Astrocyte of the hippocampus (primary cell): ENCODE measurements at places on chromosomes 11 and 22.

- DNase-seq: no peak
Observed at GRCh38 chr22:27422442-27422841, 379.1 kb downstream of the MN1 start.

DNA sequence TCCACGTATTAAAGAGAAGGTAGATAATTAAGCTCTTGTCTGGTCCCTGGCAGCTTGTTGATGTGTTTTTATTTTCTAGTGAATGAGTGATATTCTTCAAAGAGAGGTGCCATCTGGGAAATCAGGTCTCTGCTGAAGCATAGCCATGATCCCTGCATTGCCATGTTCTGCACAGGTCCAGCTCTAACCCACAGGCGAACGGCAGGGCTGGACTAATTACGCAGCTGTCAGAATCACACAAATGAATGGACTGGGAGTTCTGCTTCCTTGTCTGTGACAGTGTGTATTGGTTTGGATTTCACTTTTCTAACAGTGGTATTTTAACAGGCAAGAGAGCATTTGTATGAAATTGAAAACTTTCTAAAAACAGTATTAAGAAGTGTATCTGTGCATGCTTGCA lies 235.6 kb downstream of the FAT3 start:
- DNase-seq: no peak

DNA sequence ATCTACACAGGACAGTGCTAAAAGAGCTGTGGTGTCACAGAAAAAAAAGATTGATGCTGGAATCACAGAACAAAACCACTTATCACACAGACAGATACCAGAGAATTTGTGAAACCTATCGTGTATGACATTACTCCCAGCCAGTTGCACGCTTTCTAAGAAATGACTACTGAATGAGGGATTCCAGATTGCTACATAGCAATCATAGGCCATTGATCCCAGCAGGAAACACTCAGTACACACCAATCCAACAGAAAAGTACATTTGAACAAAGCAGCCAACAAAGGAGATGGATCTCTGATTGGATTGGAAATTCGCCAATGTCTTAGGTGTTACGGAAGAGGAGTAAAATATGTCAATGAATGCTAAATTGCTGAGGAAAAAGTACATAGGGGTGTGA lies 4.8 kb upstream of the OR8H1 start:
- no peak for DNase-seq

- DNase-seq: no peak
Observed at GRCh38 chr22:26485806-26486390, 2.2 kb downstream of the SRRD start.

- DNase-seq: no peak
Observed at GRCh38 chr22:22410677-22411076, 97.9 kb downstream of the ZNF280B start.

- peak; percentile 63 for DNase-seq
Observed at GRCh38 chr11:125410091-125410490, 86.0 kb downstream of the FEZ1 start.

DNA sequence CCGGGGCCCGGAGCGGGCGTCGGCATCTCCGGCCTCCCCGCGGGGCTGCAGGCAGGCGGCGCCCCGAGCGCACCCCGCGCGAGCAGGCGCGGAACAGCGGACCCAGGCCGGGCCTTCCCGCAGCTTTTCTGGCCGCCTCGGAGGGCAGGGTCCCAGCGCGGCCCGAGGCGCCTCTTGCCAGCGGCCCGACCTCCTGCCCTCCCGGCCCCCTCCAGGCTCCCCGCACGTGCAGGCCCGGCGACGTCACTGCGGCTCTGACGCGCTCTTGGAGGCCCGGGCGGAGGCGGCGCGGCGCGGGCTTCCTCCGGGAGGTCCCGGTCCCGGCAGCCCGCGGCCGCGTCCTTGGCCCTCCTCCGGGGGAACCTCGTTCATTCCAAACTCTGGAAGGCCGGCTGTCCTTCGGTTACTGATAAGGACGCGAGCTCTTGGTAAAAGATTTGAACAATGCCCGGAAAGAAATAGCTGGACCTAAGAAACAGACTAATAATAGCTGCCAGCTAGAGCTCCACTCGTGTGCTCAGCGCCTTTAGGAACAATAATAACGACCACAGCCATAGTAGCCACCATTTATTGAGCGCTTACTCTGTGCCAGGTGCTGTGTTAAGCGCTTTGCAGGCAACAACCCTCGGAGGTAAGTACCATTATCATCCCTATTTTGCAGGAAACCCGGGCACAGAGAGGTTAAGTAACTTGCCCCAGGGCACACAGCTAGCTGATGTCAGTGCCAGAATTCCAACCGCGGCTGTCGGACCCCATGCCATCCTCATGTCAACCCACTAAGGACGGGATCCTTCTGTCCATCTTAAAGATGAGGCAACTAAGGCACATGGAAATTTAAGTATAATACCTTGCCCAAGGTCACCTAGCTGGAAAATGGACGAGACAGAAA lies 39.1 kb upstream of the CREB3L1 start:
- DNase-seq: peak; percentile 82

- no peak for DNase-seq
Observed at GRCh38 chr11:64998690-64999431, 2.1 kb upstream of the BATF2 start.

DNA sequence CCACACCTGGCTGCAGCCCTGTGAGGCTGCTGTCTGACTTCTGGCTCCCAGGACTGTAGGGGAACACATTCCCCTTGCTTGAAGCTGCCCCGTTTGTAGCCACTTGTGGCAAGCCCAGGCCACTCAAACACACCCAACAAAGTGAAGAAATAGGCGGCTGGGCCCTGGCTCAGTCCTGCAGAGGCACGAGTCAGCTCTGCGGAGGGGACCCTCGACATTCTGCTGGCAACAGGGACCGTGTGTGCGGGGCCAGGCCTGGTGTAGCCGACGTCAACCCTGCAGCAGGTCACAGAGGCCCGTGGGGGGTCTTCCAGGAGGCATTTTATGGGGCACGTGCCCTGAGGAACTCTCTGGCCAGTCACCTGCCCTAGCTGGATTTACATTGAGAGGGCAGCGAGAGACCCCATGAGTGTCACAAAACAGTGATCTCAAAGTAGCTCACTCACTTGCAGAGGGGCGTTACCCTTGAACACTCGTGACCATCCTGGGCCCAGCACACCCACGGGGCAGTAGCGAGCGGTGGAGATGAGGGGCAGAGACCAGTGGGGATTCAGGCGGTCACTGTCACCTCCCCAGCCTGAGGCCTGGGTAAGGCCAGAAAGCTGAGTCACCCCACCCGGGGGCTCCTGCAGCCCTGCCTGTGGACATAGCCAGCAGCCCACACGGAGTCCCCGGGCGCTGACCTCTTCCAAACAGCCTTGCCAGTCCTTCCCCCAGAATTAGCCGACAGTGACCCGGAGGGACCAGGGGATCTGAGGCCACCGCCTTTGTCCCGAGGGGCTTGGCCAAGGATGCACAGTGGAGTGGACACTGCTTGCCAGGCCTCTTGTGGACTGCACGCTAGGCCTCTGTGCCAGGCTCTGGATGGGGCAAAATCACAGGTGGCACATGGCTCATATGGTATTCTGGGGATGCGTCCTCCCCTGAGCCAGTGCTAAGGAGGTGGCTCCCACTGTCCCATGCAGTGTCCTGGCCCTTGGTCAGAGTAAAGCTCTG lies 139.5 kb downstream of the CTTN start:
- DNase-seq: no peak

DNA sequence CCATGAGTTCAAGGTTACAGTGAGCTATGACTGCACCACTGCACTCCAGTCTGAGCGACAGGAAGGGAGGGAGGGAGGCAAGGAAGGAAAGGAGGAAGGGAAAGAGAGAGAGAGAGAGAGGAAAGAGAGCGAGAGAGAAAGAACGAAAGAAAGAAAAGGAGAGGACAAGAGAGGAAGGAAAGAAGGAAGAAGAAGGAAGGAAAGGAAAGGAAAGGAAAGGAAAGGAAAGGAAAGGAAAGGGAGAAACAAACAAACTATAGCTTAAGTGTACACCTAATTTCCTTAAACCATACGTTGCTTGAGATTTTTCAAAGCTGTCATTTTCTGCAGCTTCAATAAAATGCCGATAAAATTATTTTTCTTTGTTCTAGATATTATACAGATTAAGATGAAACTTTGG lies 80.2 kb upstream of the APOA1 start:
- DNase-seq: no peak

- DNase-seq: no peak
Observed at GRCh38 chr11:129012880-129013279, 70.2 kb upstream of the TP53AIP1 start.

DNA sequence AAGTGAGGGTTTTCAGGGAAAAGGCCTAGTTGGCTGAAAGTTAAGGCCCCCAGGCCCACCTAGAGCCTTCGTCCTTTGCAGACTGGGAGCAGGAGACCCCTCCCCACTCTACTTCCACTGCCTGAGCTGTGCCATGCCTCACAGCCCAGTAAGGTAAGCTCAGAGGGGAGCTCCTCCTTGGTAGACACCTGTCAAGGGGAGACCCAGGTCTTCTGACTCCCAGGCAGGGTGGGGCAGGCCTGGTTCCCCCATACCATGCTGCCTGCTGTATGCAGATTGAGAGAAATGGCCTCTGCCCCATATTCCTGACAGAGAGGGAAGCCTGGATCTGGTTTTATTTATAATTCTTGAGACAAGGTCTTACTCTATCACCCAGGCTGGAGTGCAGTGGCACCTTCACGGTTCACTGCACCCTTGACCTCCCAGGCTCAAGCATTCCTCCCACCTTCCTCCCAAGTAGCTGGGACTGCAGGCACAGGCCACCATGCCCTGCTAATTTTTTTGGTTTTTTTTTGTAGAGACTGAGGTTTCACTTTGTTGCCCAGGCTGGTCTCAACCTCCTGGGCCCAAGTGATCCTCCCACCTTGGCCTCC lies 697 bp downstream of the RAB36 start:
- no peak for DNase-seq

- DNase-seq: no peak
Observed at GRCh38 chr22:36295247-36295646, 42.3 kb downstream of the APOL1 start.

- DNase-seq: no peak
Observed at GRCh38 chr11:116881143-116881542, 43.7 kb upstream of the APOA1 start.

DNA sequence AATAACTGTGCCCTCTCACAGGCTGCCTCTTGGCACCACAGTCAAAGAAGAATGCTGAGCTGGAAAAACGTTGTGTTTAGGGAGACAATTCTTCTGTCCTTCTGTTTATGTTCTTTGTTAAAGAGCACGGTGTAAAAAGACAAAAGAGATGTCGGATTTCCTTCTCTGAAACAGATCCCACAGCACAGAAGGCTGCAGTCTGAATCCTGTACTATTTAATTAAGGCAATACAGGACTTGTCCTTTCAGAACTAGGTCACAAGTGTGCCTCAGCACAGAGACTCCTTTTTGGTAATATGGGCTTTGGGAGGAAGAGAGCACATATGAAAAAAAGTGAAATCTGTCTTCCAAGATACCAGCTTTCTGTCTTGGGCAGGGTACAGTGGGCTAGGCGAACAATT lies 201.2 kb downstream of the NTM start:
- DNase-seq: no peak

GRCh38 chr11:7587712-7588111 lies 73.9 kb downstream of the PPFIBP2 start:
- DNase-seq: no peak

- no peak for DNase-seq
Observed at GRCh38 chr11:57484141-57484710, 23.9 kb downstream of the RTN4RL2 start.

DNA sequence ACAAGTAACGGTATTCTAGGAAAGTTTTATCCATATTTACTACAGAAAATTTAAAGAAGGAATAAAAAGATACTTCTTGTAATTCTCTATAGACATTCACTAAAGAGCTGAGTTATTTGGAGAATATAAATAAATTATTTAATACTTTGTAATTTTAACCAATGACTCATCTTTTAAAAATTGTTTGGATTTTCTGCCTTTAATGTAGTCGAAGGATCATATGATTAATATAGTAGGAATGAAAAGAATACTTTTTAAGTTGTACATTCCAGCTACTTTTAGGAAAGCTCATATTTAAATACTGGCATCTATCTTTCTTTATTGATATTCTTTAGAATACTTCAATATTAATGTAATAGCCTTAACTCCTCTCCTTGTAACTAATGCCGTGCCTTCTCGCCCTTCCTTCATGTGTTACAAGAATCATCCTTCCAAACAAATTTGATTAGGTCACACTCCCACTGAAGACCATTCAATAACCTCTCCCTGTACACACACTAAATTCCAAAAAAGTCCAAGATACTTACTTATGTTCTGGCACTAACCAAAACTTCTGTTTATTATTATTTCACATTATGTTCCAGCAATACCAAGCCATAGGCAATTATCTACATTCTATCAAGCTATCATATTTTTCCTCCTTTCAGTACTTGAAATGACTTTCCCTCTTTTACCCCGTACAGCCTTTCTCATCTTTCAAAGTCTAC lies 501.9 kb downstream of the CNTN5 start:
- peak; percentile 7 for DNase-seq

- DNase-seq: peak; percentile 94
Observed at GRCh38 chr11:97722065-97722464, 1298.7 kb upstream of the CNTN5 start.

DNA sequence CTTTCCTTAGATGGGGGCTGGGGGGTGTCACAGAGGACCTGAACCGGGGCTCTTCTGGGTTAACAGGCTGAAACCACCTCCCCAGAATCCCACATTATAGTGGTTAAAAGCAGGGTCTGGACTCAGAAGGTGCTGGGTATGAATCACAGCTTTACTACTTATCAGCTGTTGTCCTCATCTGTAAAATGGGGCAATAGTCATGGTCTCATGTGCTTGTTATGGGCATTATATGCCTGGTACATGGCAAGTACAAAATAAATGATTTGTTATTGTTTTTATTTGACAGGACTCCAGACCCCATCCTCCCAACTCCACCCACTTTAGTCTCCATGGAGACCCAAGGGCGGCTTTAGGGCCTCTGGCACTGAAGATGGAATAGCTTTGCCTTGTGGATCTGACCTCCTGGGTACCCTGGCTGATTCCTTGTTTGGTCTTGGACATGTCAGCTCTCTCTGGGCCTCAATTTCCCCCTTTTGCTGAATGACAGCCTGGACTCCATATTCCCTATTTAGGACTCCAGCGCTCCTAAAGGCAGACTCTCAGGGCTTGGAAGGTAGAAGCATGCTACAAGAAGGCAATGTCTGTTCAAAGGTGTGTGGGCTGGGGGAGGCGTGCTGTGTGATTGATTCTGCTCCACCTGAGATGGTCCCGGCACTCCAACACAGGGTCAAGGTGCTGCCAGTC lies 812 bp upstream of the SMTN start:
- no peak for DNase-seq

- DNase-seq: no peak
Observed at GRCh38 chr22:47300698-47301405, 538.4 kb downstream of the TBC1D22A start.

GRCh38 chr22:44972363-44973083 lies 37.3 kb downstream of the PHF21B start:
- DNase-seq: no peak
